ENCODE measurements at places on chromosomes 16 and 17.

DNA sequence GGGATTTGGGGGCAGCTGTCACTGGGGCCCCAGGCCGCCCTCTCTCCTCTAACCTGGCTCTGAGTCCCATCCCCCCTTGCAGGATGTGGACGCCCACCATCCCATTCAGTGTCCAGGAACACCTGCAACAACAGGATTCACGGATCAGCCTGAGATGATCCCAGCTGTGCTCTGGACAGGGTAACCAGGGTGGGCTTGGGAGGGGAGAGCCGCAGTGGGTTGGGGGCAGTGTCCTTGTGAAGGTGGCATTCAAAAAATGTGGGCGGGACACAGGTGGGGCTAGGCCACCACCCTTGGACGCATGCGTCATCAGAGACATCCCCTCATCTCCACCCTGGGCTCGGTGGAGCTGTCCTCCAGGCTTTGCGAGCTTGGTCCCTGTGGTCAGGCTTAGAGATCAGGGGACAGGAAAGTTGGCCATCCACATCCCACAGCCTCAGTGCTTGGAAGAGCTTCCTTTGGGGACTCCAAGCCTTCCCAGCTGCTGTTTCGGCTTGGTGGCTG is 19.1 kb downstream of the DEXI start:
- no peak for DNase-seq

DNA sequence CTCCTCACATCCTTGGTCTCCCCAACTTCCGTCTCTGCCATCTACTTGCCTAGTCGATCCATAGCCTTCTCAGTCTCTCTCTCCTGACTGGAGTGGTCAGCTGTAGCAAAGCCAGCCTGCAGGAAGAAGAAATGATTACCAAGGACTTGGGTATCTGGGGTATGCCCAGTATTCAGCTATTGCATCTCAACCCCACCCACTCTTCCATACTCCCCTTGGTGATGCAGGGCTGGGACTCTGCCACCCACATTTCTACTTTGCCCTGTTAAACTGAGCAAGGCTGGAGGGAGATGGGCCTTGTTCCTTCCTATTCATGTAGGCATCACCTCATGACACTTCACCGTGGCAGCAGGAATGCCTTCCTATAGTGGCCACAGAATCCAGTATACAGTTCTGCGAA is 2.3 kb downstream of the COPRS start:
- DNase-seq: no peak

- DNase-seq: no peak
Observed at GRCh38 chr17:81582749-81583148, 30.6 kb upstream of the FAAP100 start.

GRCh38 chr17:72702998-72703397 is 389.5 kb downstream of the SLC39A11 start:
- no peak for DNase-seq

- no peak for DNase-seq
Observed at GRCh38 chr16:83971165-83972130, 3.4 kb downstream of the NECAB2 start.

- DNase-seq: no peak
Observed at GRCh38 chr16:29779474-29779873, 1.4 kb downstream of the ZG16 start.

- DNase-seq: no peak
Observed at GRCh38 chr16:49889725-49890397, 33.9 kb upstream of the ZNF423 start.

DNA sequence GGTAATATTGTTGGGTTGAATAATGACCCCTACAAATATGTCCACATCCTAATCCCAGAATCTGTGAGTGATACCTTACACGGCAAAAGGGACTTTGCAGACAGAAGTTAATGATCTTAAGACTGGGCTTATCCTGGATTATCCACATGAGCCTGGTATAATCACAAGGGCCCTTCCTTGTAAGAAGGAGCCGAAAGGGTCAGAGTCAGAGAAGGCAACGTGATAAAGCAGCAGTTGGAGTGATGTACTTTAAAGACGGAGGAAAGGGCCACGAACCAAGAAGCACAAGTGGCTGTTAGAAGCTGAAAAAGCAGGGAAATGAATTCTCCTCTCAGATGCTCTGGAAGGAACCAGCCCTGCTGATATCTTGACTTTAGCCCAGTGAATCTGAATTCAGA is 137.8 kb downstream of the UTP18 start:
- DNase-seq: no peak

DNA sequence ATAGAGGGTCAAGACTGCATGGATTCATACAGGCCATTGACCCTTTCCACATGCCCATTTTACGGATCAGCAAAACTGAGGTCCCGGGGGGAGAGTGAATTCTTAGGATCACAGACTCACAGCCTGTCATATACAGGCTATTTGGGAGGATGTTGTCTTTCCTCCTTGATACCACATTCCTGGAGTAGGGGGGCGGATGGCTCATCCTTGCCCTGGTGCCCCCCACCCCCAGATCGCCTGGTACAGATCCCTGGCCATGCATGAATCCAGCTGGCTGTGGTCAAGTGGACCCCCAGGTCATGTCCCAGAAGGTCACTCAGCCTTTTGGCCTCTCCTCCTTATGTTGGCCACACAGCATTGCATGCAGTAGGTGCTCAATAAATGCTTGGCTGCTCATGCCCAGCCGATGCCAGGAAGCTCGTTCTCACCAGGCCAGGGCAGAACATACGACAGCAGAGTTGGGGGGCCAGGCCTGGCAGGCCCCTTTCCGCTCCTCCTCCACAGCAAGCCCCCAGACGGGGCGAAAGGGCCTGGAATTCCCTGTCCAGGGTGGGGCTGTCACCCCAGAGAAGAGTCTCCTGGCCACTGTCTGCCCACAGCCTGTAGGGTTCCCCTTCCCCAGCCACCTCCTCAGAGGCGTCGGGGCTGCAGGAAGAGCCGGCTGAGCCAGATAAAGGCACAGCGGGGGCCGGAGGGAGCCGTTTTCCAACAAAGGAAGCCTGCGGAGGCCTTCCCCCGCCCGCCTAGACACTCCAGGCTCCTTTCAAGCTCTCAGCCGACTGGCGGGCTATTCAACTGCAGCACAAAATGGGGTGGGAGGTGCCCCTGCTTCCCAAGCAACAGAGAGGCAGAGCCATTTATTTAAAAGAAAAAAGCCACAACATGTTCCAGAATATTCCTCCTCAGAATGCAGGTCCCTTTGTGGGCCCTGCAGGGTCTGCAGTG is 215.7 kb upstream of the CIBAR2 start:
- peak; percentile 53 for DNase-seq

DNA sequence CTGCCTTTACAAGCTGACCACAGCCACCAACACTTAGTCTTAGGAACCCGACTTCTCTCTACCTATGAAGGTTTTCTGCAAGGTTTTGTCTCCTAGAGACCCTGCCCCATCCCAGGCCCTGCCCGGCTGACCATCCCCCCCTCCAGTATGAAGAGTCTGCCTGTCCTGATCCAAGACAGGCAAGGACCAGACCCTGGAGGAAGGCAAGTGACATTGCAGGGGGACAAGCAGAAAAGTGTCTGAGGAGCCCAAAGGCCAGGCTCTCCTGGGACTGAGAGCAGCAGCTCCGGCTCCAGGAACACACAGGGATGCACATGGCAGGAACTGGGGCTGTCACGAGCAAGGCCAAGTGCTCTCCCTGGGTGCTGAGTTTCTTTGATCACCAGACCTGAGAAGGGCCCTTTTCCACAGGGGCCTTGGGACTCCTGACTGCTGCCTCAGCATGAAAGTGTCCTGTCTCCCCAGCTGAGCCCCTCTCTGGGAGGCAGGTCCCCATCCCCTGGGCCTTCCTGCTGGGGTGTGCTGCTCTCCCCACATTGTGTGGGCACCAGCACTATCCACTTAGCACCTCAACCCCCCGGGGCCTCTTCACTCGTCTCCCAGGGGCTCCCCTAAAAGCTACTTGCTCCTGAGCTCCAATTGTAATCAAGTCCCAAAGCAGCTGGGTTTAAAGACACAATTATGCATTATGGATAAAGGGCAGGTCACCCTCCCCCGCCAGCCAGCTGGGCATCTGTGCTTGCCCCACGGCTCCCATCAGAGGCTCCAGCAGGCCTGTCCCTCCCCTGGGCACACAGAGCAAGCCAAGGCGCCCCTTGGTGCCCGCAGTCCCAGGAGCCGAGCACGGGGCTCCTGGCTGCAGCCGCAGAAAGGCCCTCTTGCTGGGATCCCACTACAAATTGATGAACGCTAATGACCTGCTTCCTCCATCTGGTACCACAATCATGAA is 11.6 kb upstream of the CACNG4 start:
- DNase-seq: no peak

DNA sequence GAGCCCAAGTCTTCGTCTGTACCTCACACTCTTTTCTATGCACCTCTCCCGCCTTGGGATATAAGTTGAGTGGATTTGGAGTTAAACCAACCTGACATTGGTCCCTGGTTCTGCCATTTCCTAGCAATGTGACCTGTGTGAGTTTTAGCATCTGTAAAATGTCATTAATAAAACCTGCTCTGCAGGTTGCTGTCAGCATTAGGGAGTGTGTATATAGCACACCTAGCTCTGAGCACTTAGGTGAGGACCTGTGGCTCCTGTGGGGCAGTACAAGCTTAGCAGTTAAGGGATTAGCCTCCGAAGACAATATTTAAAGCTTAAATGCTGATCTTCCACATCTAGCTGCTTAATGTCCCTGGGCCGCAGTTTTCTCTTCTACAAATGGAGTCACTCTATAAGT is 248.0 kb downstream of the TMEM114 start:
- no peak for DNase-seq
